ENCODE measurements at places on chromosomes 5 and 9.

DNA sequence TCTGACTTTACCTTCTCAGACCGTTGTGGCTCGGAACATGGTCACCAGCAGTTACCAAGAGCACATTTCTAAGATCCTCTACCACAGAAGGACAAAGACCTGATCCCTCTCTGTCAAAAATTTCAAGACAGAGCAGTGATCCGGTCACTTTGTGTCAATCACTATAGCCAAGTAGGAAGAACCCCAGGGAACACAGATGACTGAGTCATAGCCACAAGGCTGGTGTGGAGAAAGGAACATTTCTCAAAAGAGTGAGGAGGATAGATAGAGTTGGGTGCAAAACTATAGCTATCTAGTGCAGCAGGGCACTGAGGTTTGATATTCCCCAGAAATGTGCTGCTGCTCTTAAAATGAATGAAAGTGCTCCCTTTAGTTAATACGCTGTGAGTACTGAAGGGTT lies 130.7 kb upstream of the SMIM23 start:
- DNase-seq, result no peak

GRCh38 chr9:136584934-136585333 lies 39.1 kb upstream of the NOTCH1 start:
- DNase-seq, result no peak

GRCh38 chr5:32504989-32505596 lies 60.6 kb upstream of the ZFR start:
- DNase-seq, result peak; percentile 55

- no peak for DNase-seq
Observed at GRCh38 chr9:101572316-101572715, 22.5 kb downstream of the PPP3R2 start.

DNA sequence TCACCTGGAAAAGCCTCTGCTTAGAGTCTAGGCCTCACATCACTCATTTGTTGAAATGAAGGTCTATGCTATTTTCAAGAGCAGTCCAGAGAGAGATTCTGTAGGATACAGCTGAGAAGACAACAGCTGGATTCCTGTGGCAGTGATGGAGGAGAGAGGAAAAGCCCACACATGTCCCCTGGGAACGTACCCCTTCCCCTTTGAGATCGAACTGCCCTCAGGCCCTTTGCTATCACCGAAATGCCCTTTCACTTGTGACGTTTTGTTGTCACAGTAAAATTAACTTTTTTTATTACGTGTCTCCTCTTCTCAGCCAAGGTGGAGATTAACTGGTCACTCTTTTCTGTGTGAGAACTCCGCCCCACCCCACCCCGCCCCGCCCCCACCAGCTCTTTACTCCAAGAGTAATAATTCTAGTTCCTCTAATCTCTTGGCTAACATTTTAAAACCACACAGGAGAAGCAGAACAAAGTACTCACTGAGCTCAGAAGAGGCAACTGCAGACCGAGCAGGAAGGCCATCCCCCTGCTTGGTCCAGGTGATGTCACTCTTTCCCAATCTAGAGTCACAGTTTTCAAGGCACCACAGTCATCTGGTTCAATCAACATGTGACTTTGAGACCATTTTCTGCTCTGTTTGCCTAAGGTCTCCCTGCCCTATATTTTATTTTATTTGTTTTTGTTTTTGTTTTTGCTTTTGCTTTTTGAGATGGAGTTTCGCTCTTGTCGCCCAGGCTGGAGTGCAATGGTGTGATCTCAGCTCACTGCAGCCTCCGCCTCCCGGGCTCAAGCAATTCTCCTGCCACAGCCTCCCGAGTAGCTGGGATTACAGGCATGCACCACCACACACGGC lies 105.6 kb downstream of the SUSD1 start:
- peak; percentile 53 for DNase-seq
